ENCODE measurements at places on chromosomes 4 and X.

GRCh38 chr4:70577220-70577927 is 14.7 kb upstream of the AMBN start:
- no peak for DNase-seq

GRCh38 chr4:2934077-2934812 is 29.0 kb downstream of the NOP14 start:
- DNase-seq, result no peak

DNA sequence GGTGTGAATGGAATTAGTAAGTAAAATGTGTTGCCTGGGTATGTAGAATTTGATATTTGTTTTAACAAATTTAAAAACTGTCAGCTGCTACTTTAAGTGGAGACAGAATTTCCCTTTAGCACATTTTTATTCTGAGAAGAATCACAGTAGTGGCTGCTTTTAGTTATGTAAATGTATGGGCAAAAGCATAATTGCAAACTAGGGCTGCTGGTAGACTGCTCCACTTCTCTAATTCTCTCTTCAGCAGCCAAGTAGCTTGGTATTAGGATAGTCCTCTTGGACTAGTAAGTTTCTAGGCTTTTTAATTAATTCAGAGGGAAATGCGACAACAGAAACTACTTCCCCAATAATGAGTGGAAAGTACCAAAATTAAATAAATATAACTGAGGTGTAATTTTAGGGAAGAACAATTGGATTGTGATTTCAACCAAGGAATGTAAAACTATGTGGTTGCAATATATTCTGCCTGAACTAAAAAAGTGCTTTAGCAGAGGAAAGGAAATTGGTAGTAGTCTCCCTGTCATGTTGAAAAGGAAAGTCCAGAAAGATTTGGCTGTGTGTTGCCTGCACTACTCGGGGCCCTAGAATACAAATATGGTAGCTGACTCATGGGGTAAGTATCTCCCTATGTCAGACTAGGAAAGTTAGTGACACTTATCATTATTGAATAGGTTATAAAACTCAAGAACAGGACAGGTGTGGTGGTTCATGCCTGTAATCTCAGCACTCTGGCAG is 9.2 kb upstream of the EIF4E start:
- DNase-seq, result no peak

- DNase-seq, result no peak
These were observed 1337.8 kb upstream of the DIAPH2 start for GRCh38 chrX:95346856-95347255.

DNA sequence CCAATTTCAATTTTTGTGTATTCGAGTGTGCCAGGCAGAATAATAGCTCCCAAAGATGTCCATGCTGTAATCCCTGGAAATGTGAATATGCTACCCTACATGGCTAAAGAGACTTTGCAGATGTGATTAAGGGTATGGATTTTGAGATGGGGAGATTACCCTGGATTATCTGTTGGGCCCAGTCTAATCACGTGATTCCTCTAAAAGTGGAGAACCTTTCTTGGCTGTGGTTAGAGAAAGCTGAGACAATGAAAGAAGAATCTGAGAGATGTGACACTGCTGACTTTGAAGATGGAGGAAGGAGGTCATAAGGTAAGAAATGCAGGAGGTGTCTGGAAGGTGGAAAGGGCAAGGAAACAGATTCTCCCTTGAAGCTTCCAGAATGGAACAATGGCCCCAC is 503.5 kb upstream of the PITX2 start:
- DNase-seq, result no peak

GRCh38 chrX:67636532-67636931 is 92.7 kb downstream of the AR start:
- no peak for DNase-seq

DNA sequence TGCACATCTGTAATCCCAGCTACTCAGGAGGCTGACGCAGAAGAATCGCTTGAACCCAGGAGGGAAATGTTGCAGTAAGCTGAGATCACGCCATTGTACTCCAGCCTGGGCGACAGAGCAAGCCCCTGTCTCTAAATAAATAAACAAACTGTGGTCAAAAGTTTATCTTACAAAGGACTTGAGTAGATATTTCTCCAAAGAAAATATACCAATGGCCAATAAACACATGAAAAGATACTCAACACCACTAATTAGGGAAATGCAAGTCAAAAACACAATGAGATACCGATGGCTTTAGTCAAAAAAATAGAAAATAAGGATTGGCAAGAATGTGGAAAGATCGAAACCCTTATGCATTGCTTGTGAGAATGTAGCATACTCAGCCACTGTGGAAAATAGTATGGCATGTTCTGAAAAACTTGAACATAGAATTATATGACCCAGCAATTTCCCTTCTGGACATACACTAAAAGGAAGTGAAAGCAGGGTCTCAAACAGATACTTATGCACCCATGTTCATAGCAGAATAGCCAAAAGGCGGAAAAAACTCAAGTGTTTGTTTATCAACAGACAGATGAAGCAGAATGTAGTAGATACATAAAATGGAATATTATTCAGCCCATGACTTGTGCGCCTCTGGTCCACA is 2.0 kb upstream of the CFAP97 start:
- no peak for DNase-seq

DNA sequence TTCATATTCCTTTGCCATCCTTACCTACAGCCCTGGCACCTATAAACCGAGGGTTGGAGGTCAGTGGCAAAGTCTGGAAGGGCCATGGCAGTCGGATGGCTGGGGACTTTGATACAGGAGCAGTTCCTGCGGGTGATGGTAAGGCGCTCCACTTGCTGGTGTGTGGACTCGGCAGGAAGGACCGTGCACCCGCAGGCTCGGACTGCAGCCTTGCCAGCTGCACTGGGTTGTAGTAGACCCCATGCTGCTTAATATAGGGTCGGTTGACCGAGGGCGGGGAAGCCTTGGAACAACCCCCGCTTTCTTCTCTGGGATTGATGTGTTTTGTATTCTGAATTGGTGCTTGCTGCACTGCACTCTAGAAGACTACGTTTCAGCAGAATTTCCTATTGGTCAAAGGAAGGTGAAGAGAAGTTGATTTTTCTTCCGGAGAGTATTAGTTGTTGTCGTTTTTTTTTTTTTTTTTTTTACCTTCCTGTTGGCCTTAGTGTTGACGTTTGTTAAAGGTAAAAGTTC is 638 bp downstream of the BLTP1 start:
- DNase-seq, result peak; percentile 1

DNA sequence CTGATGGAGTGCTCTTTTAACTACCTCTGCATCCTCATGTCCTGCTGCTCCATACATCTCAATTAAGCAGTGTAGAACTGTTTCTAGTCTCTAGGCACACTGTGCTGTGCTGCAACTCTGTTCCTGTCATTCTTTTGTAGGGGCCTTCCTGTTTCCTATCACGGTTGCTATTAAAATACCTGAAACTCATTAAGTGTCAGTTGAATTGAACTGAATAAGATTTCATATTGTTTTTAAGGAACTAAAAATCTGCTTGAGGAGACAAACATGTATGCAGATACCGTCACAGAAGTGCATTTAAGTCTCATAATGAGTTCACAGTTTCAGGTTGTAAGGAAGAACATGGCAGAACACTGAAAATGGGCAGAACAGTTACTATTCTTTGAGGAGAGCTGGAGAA is 170.1 kb downstream of the LARP7 start:
- no peak for DNase-seq

GRCh38 chrX:30831082-30831481 is 58.0 kb downstream of the TAB3 start:
- DNase-seq, result no peak

DNA sequence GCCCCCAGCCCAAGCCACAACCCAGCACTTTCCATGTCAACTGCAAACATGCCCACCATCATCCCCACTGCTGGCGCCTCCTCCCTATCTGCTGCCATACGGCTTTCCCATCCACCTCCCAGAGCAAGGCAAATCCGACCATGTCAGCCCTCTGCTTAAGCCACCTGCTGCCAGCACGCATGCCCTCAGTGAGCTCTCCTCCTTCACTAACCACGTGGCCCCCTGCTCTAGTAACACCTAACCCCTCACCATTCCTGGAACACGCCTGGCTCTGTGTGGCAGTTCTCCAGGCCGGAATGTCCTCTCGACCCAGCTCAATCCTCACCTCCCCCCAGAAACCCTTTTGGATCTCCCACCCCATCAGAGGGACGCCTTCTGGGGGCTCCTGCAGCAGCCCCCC is 17.4 kb downstream of the BCAP31 start:
- DNase-seq, result no peak

DNA sequence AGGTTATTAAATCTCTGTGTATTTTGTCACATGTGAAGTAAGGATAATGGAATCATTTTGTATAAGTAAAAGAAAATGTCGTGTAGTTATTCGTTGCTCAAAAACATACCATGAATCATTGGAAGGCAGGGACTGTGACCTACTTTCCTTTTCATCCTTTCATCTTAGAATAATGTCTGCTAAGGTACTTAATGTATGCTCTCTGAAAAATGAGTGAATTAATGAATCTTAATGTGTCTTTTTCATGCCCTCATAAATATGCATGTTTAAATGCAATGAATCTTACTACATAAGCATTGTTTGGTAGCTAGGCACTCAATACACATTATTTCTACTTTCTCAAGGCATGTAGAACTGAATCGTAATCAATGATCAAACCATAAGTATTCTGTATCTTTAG is 343.9 kb downstream of the MAGEB5 start:
- no peak for DNase-seq

GRCh38 chrX:115939070-115939469 is 231.5 kb upstream of the AGTR2 start:
- DNase-seq, result no peak

DNA sequence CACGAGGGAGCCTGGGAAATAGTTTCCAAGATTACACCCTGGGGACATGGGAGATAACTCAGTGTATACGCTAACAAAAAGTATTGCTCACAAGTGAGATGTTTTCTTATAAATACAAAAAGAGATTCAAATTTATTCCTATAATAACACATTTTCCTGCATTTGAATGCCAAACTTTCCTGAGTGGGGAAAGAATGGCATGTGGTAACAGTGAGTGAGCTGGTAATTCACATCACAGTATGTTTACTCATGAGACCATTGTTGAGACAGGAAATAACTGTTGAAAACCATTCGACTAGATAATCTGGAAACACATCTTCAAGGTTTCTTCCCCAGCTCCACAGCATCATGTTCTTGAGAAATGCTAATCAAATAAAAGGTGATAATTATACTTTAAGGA is 109.1 kb downstream of the TASL start:
- no peak for DNase-seq

DNA sequence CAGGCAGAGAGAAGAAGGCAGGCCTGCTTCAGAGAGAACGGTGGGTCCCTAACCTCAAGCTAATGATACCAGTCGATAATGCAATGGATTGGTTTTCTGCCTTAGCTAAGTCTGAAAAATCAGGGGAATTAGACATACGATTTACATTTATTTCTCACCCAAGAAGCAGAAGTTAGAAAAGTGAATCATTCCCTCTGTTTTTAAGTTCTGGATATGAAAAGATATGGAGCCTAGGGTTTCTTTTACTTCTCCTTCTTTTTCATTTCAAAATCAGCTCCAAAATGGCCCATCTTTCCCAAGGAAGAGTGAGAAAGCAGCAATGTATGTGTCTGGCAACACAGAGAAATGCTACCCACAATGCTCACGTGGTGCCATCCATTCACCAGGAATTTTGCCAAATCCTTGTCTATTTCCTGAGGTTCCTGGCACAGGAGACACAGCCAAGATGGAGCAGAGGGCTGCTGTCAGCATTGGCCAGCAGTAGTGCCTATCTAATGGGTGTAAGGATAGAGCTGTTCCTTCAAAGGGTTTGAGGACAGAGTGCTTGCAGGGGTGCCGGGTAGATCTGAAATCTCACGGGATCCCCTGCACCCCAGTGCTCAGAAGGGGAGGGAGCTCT is 231.5 kb downstream of the MAML3 start:
- DNase-seq, result no peak

DNA sequence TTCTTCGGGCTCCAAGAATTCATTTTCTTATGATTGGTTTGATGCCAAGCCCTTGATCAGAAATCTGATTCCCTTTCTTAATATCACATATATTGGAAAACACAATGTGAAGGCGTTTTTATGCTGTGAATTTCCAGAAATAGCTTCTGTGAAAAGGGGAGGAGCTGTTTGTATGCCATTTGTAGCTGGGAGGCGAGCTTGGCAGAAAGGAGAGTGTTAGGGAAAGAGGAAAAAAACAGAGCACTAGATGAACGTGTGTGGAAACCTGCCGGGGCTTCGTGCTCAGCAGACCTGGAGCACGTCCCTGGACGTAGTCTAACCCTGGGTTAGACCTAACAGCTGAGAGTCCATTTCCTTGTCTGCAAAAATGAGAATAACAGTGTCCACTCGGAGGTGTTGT is 3.4 kb downstream of the CLCN4 start:
- no peak for DNase-seq

DNA sequence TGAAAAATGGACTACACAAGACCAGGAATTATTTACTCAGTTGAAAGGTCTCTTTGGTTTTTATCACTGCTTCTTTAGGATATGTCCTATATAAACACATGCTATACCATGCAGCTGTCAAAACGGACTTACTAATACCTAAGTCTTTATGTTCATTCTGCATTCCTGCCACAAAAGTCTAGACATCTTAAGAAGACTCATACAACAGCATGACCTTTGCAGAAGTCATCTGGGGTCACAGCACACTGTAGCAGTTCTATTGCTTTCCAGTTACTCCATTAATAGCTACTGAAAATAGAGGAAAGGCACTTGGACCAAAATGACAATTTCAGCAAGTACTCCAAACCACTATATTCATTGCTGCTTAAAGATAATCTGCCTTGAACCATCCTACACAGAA is 53.2 kb downstream of the DDX60 start:
- no peak for DNase-seq

DNA sequence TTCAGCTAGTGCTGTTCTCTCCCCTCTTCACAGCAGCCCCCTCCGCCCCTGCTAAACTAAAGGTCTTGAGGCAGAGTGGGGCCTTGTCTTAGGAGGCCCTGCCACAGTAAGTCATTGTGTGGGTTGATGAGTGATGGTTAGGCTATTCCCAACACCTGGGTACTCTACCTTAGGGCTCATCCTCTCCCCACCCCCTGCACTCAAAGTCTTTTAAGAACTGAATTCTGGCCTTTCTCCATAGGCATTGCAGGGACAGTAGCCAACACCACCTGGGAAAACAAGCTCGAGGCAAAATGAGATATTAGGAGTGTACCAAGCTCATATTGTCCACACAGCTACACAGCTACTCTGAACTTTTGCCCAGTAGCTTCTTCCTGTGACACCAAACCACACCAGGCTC is 42.5 kb downstream of the RAB40AL start:
- no peak for DNase-seq

GRCh38 chr4:55154290-55154880 is 29.0 kb upstream of the KDR start:
- no peak for DNase-seq

DNA sequence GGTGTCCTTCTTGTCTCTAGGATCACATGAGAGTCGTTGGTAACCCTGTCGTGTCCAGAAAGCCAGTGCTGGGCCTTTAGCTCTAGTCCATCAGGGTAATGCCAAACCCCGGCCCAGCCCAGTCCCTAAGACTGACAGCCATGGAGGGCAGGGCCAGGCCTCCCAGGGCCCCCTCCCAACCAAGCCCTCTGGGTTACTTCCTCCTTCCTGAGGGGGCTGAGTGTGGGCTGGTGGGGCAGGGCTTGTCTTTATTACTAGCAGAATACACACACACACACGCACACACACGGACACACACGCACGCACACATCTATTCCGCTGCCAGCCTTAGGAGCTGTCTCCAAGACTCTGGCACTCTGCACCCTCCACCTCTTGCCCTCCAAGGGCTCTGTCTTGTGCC is 35.6 kb upstream of the CDKN2AIP start:
- DNase-seq, result no peak

GRCh38 chr4:88713782-88714181 is 16.2 kb upstream of the NAP1L5 start:
- no peak for DNase-seq

GRCh38 chr4:174120446-174121295 is 162.8 kb downstream of the FBXO8 start:
- no peak for DNase-seq

- no peak for DNase-seq
These were observed 111.7 kb downstream of the FRMPD4 start for GRCh38 chrX:12249997-12250396.

Data from stimulated activated CD8-positive, alpha-beta memory T cell treated with anti-CD3 and anti-CD28 coated beads, Interleukin-2, amount 100 ng/mL, for 1 hour (primary cell).